ENCODE measurements at places on chromosomes 3 and 15.
A peak's percentile ranks its signal among the peaks of the same experiment; 100 is the strongest.

GRCh38 chr3:113531826-113532697 is at the start of gene SIDT1:
Gene SIDT1 (plus strand): TSS chr3:113532555. CDS start chr3:113533022, 467 bp downstream.
- no peak for DNase-seq

DNA sequence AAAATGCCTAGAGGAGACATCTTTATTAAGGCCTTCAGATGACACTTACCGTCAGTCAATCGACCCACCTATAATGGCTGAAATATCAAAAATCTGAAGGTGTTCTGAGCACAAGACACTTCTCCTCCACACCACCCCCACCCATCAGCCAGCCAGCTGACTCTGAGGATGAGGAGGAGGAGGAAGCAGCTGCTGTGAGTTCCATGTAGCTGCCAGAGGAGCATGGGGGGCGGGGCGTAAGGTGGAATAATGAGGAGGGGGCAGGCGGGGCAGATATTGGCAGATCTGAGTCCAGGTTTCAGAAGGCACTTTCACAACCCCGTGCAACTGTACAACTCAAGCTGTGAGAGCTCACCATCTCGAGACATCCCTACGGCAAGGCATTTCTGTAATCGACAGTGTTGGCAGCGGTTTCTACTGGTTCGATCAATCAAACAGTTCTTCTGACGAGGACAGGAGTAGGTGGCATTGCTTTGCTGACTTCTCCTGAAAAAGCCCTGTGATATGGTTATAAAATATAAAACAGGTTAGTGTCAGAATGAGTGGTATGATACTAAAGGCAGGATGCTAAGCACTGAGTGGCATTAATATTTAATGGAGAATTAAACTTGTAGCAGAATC is 35.4 kb upstream of the ICE2 start:
- no peak for DNase-seq

GRCh38 chr3:182732232-182733015 is 60.9 kb upstream of the ATP11B start:
- DNase-seq, result no peak

GRCh38 chr3:31285833-31286486 is 246.8 kb upstream of the STT3B start:
- DNase-seq, result no peak

GRCh38 chr3:30524357-30525040 is 81.9 kb upstream of the TGFBR2 start:
- DNase-seq, result no peak

DNA sequence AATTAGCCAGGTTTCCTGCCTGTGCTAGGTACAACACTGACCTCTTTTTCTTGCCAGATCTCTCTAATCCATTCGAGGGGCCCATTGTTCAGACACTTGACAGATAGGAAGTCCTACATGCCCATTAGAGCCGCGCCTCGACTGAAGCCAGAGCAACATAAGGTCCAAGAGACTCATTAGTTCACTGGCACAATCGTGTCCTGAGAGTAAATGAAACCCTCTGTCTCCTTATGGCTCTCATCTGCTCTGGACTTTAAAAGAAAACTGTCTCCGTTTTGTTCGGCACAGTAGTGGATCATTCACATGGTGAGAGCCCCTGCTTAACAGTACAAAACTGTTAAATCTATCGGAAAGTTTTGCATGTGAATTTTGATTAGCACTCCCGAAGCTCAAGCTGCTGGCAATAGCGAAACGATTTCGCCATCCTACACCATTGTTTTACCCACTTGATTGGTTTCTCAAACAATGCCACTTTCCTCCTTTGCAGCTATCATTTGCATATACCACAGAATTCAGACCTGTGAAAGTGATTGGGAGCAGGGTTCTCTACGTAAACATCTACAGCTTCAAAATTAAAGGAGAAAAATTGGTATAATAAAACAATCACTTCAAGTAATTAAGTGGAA is 19.0 kb upstream of the C15orf61 start:
- no peak for DNase-seq

- no peak for DNase-seq
Observed at GRCh38 chr3:45954306-45954705, 11.0 kb downstream of the CXCR6 start.

DNA sequence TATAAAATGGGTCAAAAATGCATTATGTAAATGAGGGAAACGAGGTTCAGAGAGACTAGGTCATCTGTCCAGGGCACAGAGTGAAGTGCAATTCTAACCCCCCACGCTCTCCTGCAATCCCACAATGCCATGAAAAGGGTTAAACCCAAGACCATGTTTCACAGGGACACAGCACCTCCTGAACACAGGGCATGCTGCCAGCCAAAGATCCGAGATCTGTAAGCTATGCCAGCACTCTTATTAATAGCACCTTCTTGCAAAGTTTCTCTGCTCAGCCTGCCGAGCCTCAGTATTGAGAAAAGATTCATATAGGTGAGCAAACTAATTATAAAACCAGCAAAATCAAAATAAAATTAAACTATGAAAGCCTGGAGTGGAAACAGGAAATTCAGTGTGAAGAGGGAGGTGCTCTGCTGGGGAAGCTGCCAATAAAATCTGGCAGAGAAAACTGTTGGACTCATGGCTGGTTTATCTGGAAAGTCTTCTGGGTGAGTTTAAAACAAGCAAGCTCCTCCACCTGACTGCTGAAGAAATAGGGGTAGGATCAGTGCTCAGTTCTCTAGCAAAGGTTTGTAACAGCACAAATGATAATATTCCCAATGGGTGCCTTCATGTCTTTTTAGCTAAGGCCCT is 50.3 kb downstream of the LRIG1 start:
- peak; percentile 80 for DNase-seq

GRCh38 chr3:55937301-55937700 is 450.2 kb upstream of the WNT5A start:
- no peak for DNase-seq

GRCh38 chr3:116614795-116615362 is 94.7 kb upstream of the TUSC7 start:
- no peak for DNase-seq

DNA sequence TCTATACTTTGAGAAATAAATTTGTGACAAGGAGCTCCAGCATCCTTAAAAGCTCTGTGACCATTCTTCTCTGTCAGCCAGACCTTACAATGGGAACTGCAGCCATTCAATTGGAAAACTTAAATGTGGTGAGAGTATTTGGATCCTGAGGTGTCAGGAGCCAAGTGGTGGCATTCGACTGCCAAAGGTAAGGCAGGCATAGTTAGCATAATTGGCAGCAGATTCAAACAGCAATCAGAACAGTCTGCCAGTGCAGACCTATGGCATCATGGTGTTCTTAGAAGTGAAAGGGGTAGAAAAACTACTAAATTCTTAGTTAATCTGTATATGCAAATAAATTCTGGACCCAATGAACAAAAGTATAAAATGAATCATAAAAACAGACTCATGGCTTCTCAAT is 18.2 kb upstream of the FNDC3B start:
- no peak for DNase-seq

- DNase-seq, result no peak
Observed at GRCh38 chr3:111373861-111374260, 168.1 kb upstream of the CD96 start.

- no peak for DNase-seq
Observed at GRCh38 chr3:81554801-81555200, 206.6 kb downstream of the GBE1 start.

- DNase-seq, result no peak
Observed at GRCh38 chr3:2446146-2446545, 347.5 kb downstream of the CNTN4 start.
